ENCODE measurements at places on chromosomes 2 and 18.
A peak's percentile ranks its signal among the peaks of the same experiment; 100 is the strongest.

- DNase-seq, result peak; percentile 84
Measured at GRCh38 chr18:45837283-45838070, 12.0 kb downstream of the SIGLEC15 start.

GRCh38 chr18:13629841-13630715 is 96.3 kb downstream of the FAM210A start:
- peak; percentile 94 for DNase-seq

DNA sequence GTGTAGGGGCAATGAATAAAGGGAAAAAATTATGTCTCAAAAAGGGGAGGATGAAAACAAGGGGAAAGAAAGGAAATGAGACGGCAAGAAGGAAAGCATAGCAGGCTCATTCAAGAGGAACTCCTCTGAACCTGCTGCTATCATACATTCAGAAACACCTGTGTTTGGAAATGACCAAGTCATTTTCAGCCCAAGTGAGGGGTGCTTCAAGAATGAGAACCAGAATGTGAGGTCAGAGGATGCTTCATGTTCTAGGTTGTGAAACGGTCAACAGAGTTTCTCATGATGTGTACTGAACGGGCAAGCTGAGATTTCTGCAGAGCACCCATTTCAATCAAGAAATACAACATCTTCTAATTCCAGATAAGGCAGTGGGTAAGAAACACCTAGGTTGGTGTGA is 1367.2 kb upstream of the CELF4 start:
- DNase-seq, result no peak

- no peak for DNase-seq
Measured at GRCh38 chr2:18119883-18120282, 241.4 kb downstream of the KCNS3 start.

DNA sequence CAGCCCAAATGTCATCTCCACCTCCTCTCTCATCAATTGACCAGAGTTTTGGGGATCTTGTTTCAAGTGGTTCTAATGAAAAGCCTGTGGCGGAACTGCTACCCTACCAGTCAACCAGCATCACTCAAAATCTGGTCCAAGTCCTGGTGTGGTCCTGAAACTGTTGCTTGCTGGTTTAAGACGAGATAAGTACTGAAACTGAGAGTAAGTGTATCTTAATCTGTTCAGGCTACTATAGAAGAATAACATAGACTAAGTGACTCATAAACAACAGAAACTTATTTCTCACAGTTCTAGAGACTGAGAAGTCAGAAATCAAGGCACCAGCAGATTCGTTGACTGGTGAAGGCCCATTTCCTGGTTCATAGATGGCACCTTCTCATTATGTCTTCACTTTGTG is 879 bp upstream of the GALNT5 start:
- DNase-seq, result no peak

GRCh38 chr2:239918749-239919148 is 106.4 kb downstream of the NDUFA10 start:
- no peak for DNase-seq

DNA sequence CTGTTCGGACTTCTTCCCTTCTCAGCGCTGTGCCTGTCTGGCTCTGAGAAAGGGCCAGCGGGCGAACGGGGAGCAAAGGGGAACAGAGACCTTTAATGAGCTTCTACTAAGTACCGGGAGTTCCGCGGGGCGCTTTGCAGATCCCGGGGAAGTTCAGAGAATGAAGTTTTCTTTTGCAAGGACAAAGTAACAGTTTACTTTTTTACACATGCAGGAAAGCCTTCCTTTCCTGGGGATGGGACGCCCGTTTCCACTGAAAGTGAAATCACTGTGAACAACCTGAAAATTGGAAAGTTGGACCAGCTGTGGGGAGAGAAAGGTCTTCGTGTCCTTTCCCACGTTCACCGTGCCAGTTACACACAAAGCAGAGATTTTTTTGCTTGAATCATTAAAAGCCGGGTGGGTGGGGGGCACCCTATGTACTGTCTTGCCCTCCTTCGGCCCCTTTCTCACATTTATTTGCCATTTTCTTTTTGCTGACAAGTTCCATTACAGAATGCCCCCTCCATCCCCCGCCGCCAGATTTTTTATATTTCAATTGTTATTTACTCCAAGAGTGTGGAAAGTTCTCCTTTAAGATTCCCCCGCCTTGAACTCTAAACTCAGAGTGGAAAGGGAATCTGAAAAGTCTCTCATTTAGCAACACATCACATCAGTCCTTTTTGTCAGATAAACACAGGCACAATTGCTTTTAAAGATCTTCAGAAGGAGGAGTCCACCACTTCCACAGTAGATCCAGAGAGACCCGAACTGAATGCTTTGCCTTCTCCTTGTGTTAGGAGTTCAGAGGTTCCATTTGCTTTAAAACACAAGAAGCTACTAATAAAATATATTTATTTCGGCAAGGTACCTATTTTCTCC is 1.1 kb upstream of the FN1 start:
- DNase-seq, result no peak

DNA sequence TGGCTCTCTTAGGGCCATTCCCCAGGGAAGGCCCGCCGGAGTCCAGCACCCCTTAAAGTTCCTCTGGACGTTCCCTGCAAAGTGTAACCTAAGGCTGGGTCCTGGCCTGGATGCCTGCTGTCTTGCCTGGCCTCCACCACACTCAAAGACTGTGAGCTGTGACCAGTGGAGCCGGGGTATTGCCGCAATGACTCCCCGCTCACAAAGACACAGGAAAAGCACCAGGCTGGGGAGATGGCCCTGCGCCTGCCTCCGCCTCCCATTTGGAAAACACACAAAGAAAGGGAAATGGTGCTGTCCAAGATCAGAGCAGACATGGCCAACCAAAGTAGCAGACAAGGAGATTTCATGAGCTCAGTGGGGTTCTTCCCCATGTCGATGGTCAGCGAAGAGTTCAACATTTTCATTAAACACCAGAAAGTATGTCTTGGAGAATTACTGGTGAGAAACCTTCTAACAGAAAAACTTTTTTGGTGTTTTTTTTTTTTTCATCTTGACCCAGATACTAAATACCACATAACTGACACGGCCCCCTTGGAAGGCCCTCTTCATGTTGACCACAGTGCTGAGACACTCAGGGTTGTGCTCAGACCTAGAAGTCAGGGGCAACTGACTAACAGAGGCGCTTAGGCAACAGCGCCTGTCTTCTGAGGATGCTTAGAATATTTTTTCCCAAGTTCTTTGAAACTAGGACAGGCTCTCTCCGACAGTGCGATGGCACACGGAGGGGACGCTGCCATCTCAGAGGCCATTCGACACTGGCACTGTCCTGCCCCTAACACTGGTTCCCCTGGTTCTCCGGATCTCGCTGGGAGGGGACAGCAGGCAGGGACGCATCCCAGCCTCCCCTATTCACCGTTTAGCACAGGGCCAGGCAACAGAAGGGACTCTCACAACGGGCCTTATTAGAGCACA is 226.4 kb upstream of the ID2 start:
- DNase-seq, result no peak

DNA sequence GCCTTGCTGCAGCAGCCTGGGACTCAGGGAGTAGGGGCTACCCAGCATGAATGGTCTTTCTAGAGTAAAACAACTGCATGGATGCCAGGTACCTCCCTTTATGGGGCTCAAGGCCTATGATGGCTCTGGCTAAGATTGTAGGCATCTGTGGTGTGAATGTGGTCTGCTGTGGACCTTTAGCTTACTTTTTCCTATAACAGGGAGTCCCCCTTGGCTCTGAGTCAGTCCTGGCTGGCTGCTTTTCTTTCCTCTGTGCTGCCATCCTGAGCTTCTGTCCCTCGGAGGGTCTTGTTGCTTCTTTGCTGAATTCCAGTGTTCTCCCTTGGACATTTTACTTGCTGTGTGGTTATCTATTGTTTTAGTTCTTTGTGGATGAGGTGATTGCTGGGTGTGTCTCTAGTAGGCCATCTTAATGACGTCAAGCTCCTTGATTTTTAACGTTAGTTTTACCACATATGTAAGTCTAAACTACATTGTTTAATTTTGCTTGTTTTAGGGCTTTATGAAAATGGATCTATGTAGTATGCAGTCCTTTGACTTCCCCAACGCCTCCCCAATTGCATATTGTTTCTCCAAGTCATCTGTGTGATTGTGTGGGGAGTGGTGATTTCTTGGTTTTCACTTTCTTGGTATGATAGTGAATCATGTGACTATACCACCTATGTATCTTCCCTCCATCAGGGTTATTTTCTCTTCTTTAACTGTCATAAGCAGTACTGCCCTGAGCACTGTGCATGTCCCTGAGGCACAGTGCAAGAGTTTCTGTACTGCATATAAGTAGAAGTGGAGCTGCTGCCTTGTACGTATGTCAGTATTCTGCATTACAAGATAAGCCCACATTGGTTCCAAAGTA is 92.4 kb downstream of the NCK2 start:
- no peak for DNase-seq

DNA sequence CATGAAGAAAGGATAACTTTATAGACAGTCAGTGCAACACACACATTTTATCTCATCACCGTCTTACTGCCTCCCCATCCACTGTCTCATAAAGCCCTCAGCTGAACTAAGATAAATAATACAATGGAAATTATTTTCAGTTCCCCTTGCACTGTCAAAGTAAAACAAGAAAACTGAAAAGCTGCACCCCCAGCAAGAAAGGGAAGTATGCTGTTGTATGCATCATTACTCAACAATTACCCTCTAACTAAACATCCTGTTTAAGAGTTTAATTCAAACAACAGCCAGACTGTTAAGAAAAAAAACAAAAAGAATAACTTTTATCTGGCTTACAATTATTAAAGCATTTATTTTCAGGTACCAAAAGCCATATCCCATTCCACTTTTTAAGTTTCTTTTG is 25.0 kb downstream of the MPPE1 start:
- no peak for DNase-seq

DNA sequence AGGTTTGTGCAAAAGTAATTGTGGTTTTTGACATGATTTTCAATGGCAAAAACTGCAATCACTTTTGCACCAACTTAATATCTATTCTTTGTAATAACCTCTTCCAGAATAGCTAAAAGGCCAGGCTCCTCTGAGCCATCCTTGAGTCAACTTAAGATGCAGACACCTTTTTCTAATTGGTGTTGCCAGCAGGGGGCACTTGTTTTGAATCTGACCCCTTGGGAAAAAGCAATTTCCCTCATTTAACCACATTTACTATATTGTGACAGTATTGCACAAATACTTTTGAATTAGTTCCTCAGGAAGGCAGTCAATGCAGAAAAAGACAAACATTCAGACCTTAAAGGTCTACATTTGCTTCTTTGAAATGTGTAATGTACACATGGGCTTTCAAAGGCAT is 78.6 kb upstream of the GALNT5 start:
- no peak for DNase-seq

GRCh38 chr2:7665880-7666279 is 748.7 kb downstream of the RNF144A start:
- DNase-seq, result no peak

DNA sequence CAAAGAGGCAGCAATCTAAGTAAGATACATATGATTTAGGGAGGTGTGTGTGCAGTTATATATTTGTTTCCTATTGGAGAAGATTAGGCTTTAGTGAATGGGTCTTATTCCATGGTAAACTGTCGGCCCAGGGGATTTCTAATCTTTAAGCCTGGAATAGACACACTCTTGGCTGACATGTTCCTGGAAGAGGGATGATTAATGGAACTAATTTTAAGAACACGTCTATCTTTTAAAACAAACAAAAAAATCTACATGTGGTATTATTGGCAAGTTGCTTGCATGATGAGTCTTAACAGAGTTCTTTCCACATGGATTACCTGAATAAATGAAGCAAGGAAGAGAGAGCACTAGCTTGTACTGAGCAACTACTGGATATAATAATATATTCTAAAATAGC is 114.2 kb upstream of the NT5C1B start:
- no peak for DNase-seq

- DNase-seq, result no peak
Measured at GRCh38 chr2:15365411-15365810, 195.7 kb downstream of the NBAS start.

- DNase-seq, result peak; percentile 5
Measured at GRCh38 chr18:52060607-52061304, 279.2 kb upstream of the DCC start.

DNA sequence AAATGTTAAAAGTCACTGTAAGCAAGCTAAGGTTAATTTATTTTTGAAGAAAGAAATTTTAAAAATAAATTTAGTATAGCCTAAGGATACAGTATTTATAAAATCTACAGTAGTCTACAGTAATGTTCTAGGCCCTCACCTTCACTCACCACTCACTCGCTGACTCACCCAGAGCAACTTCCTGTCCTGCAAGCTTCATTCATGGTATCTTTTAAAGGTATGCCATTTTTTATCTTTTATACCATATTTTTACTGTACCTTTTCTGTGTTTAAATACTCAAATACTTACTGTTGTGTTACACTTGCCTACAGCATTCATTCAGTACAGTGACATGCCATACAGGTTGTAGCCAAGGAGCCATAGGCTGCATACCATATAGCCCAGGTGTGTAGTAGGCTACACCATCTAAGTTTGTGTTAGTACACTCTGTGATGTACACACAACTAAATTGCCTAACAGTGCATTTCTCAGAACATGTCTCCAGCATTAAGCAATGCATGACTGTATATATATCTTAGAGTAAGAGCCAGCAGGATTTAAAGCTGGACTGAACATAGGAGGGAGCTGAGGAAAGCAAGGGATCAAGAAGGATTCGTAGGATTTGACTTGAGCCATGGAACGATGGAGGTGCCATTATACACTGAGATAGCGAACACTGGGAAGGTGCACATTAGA is 83.1 kb upstream of the KLF7 start:
- no peak for DNase-seq

DNA sequence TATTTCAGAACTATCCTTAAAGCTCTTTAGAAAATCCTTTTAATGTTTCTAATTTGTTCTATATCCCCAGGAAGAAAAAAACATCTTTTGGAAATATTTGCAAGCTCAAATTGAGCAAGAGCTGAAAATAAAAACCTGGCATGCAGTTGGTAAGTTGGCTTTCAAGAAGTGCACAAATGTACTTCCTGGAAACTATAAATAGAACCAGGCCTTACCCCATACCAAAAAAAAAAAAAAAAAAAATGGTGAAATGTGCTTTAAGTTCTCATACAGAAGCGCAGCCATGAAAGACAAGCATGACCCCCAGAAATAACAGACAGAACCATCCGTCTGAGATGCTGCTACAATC is 178.5 kb downstream of the HDAC4 start:
- DNase-seq, result no peak

GRCh38 chr2:45715601-45716379 is 64.3 kb downstream of the PRKCE start:
- no peak for DNase-seq

GRCh38 chr2:216486708-216487107 is 11.9 kb upstream of the RPL37A start:
- DNase-seq, result no peak

DNA sequence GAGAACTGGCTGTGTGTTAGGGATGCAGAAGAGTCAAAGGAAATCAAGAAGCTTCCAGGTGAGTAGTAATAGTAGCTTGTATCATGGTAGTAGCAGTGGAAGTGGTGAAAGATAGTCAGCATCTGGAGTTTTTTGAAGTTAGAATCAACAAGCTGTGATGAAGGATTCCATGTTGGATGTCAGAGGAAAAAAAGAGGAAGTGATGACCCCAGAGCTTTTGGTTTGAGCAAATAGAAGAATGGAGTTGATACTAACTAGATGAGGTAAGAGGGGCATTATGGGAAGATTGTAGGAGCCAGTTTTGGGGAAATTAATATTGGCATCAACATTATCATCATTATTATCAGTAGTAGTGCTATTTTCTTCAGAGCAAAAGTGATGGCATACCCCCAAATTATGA is 542.2 kb downstream of the XIRP2 start:
- DNase-seq, result no peak

All from H7 (cell line).